CD4-positive, alpha-beta T cell treated with Interleukin-4 for 1 hour (primary cell): ENCODE measurements at places on chromosomes 16 and 17.

- DNase-seq, result no peak
Observed at GRCh38 chr17:31385428-31386285, 5.8 kb upstream of the RAB11FIP4 start.

GRCh38 chr16:56115817-56116576, 75.3 kb upstream of the GNAO1 start:
- no peak for DNase-seq

DNA sequence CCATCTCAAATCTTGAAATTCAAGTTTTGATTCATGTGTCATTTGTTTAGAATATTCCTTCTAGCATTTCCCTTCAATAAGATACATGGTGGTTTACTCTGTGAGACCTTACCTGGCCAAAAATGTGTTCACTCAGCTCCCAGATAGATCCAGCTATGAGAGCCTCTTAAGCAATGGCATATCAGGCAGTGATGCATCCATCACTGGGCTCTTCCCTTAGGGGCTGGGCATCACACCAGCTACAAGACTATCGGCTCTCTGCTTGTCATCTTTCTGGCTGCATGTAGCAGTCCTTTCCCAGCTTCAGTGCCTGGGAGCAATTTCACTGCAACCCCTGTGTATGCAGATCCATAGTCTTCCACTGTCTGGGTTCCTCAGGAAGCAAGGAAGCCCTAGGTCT, 40.6 kb downstream of the GOSR1 start:
- DNase-seq, result no peak

GRCh38 chr16:30637944-30638343, 12.8 kb upstream of the PRR14 start:
- DNase-seq, result peak; percentile 62

- DNase-seq, result no peak
Observed at GRCh38 chr16:2257726-2258125, 6.3 kb upstream of the ECI1 start.

GRCh38 chr16:86899757-86900156, 321.4 kb downstream of the FOXL1 start:
- no peak for DNase-seq

- peak; percentile 35 for DNase-seq
Observed at GRCh38 chr17:82458885-82459424, 414 bp downstream of the NARF start.

GRCh38 chr16:70743791-70744190, 57.2 kb downstream of the VAC14 start:
- no peak for DNase-seq

DNA sequence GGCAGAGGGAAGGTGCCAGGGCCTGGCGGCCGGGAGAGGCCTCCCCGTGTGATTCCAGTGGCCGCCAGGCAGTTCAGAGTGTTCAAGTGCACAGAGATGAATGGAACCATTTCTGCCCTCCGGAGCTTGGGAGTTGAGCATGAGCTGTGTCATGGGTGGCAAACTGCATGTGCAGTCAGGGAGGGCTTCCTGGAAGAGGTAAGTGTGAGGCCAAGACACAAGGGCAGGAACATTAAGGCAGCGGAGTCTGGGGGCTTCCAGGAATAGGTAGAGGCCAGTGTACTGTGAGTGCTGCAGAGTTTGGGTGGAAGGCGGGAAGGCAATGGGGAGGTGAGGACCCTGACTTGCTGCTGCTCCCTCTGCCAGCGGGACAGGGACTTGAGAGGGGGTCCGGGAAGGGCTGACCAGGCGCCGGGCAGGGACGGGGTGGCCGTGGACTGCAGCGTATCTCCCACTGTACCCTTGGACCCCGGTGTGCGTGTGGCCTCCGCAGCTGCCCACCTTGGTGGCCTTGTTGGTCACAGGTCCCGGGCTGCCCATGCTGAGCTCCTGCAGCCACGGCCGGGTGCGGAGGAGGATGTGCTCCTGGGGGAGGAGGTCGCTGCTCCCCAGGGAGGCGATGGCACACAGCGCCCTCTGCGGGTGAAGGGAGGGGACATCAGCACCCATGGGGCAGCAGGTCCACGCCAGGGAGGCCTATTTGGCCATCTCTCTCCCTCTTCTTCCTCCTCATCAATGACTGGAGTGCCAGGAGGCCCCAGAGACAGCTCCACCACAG, 7.5 kb upstream of the CEP131 start:
- no peak for DNase-seq

DNA sequence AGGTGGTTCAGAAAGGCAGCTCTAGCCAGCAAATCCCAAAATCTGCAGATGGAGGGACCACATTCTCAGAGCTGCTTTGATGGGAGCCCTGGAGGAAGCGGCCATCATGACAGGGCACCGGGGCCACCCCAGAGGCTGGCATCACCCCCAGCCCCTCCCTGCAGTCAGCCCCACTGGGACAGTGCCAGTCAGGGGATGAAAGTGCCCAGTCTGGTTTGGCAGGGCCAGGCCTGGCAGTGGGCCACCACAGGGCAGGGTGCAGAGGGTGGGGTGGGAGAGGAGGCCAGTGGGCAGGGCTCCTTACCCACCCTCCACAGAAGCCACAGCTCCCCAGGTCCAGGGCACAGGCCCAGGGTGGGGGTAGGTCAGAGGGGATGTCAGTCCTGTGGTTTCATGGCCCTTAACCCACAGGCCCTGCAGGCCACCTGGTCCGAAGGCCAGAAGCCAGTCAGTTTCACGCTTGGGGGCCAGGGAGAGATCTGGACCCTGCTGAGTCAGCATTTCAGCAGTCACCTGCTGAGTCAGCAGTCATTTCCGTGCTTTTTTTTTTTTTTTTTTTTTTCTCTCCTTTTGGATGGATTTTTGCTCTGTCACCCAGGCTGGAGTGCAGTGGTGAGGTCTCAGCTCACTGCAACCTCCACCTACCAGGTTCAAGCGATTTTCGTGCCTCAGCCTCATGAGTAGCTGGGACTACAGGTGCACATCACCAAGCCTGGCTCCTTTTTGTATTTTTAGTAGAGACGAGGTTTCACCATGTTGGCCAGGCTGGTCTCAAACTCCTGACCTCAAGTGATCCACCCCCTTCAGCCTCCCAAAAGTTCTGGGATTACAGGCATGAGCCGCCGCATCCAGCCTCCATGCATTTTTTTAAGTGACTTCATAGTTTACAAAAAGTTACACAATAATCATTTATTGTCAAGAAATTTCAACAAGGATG, 10.4 kb downstream of the SLC25A10 start:
- no peak for DNase-seq

GRCh38 chr16:22353191-22353919, 21.1 kb downstream of the CDR2 start:
- peak; percentile 56 for DNase-seq

DNA sequence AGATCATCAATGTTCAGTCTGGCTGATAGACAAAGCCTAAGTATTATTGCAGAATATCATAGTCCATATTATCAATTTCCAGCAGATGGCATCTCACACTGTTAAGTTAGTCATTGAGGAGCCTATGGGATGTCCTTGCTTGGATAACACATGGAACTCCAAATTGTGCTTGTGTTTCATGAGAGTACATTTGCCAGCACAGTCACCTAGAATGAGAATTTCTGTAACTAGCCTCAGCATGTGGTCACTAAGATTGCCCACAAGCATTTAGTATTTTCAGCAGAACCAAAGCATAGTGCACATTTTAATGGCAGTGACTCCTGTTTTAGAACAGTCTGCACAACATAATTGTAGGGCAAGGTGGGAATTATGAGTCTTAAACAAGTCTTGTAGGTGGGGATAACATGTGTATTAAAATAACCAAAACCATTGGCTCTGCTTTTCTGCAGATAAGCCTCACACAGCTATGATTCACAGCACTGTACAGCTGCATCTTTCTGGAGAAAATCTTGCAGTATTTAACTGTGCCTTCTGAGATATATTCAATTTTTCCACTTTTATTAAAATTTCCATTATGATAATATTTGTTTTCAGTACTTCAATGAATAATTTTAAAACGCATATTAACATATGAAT, 882.8 kb upstream of the SOX9 start:
- no peak for DNase-seq

- DNase-seq, result no peak
Observed at GRCh38 chr16:49986351-49987124, 38.5 kb upstream of the CNEP1R1 start.

- no peak for DNase-seq
Observed at GRCh38 chr17:72053036-72053435, 67.8 kb upstream of the SOX9 start.

- DNase-seq, result no peak
Observed at GRCh38 chr17:73647301-73647695, 3.1 kb upstream of the SDK2 start.

GRCh38 chr16:57809276-57810196, 7.2 kb upstream of the KIFC3 start:
- DNase-seq, result no peak

- peak; percentile 39 for DNase-seq
Observed at GRCh38 chr17:45302649-45303173, 14.1 kb downstream of the MAP3K14 start.

GRCh38 chr17:4293572-4293971, 29.8 kb upstream of the ANKFY1 start:
- DNase-seq, result no peak
